ENCODE measurements at places on chromosomes 16 and 17.

- DNase-seq = no peak
Measured at GRCh38 chr17:1096215-1096614, 83.6 kb downstream of the ABR start.

GRCh38 chr17:2532146-2532720 is 20.5 kb upstream of the METTL16 start:
- no peak for DNase-seq

- no peak for DNase-seq
Measured at GRCh38 chr17:73188011-73188410, 4.8 kb upstream of the COG1 start.

GRCh38 chr17:37726248-37726647 is 18.6 kb downstream of the HNF1B start:
- DNase-seq = no peak

GRCh38 chr17:45867171-45867570 is 22.5 kb downstream of the SPPL2C start:
- DNase-seq = no peak

DNA sequence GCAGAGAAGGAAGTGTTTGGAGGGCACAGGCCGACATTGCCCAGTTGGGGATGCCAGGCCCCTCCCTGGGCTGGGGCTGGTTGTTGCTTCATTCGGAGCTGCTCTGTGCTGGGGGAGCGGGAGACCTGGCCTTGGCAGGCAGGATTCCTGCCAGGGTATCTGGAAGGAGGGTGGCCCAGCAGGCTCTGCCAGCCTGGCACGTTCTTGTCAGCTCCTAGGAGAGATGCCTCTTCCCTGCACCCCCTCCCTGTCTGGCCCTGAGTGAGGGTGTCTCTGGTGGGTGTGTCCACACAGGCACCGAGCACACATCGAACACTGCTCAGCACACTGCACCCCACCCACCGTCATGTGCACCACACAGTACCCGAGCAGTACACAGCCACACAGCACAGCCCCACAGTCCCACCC is 35.2 kb downstream of the ARHGAP23 start:
- DNase-seq = no peak

- DNase-seq = no peak
Measured at GRCh38 chr17:42005166-42005565, 12.1 kb downstream of the DNAJC7 start.

DNA sequence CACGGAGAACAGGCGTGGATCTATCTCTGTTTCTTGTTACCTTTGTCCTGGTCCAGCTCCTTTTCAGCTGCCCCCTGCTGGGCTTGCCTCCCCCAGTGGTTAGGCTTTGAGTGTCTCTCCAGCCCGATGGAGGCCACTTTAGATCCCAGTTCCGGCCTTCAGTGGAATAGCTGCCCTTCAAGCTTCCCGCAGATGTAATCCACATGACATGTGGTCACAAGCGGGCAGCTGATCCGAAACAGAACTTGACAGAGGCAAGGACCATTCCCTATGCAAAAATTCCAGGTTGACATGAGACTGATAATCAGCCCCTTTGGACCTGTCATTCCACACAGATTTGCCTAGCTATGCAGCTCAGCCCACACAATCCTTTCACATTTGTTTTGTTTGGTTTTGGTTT is 40.6 kb upstream of the AQP8 start:
- DNase-seq = no peak

GRCh38 chr16:34803683-34804416 is 1344.4 kb downstream of the TP53TG3F start:
- DNase-seq = no peak

GRCh38 chr16:3716831-3717234 is 491 bp downstream of the TRAP1 start:
- peak; percentile 14 for DNase-seq

GRCh38 chr17:81486199-81486810 is 26.3 kb downstream of the ACTG1 start:
- no peak for DNase-seq

GRCh38 chr17:19336938-19337711 is 25.4 kb downstream of the B9D1 start:
- DNase-seq = no peak

GRCh38 chr17:4032738-4033137 is 68.5 kb upstream of the ATP2A3 start:
- DNase-seq = no peak

GRCh38 chr17:78144147-78144719 is 2.0 kb upstream of the C17orf99 start:
- no peak for DNase-seq

- no peak for DNase-seq
Measured at GRCh38 chr17:40291281-40291664, 3.6 kb downstream of the CDC6 start.

GRCh38 chr17:17780922-17781590 is 55.7 kb downstream of the SREBF1 start:
- no peak for DNase-seq

GRCh38 chr16:56807011-56807675 is 57.9 kb upstream of the SLC12A3 start:
- DNase-seq = no peak

GRCh38 chr17:9309216-9309615 is 266.4 kb downstream of the STX8 start:
- no peak for DNase-seq

DNA sequence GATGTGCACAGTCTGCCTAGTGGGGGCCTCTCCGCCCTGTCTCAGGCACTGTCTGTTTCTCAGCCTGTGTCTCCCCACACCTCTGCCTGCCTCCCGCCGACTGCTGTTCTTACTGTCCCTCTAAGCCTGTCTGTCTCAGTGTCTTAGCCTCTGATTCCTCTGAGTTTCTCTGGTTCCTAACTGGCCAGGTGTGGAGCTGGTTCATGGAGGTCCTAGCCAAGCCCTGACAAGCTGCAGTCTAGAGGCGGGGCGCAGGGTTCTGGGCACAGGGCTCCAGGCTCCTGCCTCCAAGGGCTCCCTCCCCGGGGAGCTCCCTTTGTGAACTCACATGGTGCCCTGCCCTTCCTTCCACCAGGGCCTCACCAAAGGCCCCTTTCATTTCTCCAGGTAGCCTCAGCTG is 19.4 kb downstream of the C17orf100 start:
- DNase-seq = no peak

- DNase-seq = no peak
Measured at GRCh38 chr16:75188832-75189477, 18.0 kb downstream of the CTRB2 start.

GRCh38 chr17:68771867-68772515 is 170.8 kb upstream of the FAM20A start:
- DNase-seq = no peak

- DNase-seq = no peak
Measured at GRCh38 chr16:75628351-75628750, 5.3 kb upstream of the ADAT1 start.

GRCh38 chr17:78020717-78021108 is 62.2 kb downstream of the TNRC6C start:
- no peak for DNase-seq

- no peak for DNase-seq
Measured at GRCh38 chr16:85746460-85747215, 4.3 kb downstream of the C16orf74 start.

- no peak for DNase-seq
Measured at GRCh38 chr16:31298958-31299357, 39.2 kb downstream of the ITGAM start.

DNA sequence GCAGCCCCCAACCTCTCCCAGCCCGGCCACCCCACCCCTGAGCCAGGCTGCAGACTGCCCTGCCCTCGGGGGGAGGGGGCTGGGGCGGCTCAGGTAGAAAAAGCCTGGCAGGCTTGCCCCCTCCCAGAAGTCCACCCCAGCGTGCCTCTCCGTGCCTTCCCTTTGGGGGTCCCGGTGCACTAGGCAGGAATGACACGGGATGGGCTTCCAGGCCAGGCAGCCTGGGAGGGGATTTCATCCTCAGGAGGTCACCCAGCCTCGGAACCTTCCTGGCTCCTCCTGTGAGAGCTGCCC is 185.0 kb downstream of the NTN1 start:
- no peak for DNase-seq

DNA sequence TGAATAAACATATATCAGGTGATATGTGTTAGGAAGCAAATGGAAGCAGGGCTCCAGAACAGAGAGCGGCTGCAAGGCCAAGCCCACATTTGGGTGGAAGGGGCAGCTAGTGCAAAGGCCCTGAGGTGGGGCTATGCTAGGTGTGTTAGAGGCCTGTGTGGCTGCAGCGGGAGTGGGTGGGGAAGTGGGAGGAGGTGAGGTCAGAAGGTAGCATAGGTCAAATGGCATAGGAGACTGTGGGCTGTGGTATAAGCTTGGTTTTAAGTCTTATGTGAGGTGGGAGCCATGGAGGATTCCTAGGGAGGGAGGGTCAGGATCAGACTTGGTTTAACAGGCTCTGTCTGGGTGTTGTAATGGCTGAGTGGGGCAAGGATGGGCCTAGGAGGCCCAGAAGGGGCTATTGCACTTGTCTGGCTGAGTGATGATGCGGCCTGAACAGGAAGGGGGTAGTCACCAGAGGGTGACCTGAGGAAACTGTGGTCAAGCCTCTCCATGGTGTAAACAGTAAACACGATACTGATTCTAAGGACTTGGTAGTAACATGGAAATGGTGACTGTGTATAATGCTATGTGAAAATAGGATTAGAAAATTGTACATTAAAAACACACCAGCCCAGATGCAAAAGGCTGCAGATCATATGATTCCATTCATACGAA is 31.1 kb downstream of the RAI1 start:
- no peak for DNase-seq

- DNase-seq = no peak
Measured at GRCh38 chr16:87415441-87415840, 23.3 kb downstream of the MAP1LC3B start.

GRCh38 chr16:28297784-28298510 is 5.6 kb downstream of the SBK1 start:
- DNase-seq = no peak

DNA sequence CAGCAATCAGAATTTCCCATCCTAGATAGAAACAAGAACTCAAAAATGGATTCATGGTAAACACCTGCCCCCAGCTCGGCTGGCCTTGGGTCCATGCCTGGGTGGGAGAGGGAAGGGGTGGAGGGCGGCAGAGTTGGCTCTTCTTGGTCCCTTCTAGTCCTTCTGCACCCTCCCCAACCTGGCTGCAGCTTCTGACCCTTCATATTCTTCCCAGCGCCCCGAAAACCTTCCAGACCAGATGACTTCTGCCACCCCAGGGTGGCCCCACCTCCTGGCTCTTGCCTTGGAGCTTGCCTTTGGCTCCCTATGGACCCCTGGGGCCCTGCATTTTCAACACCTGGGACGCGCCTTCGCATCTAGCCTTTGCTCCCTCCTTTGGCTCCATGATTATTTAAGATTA is 5.4 kb upstream of the GJD3 start:
- no peak for DNase-seq

- no peak for DNase-seq
Measured at GRCh38 chr17:7363311-7363710, 8.4 kb downstream of the TMEM95 start.

GRCh38 chr16:24844101-24845030 is 1.4 kb upstream of the SLC5A11 start:
- DNase-seq = no peak

DNA sequence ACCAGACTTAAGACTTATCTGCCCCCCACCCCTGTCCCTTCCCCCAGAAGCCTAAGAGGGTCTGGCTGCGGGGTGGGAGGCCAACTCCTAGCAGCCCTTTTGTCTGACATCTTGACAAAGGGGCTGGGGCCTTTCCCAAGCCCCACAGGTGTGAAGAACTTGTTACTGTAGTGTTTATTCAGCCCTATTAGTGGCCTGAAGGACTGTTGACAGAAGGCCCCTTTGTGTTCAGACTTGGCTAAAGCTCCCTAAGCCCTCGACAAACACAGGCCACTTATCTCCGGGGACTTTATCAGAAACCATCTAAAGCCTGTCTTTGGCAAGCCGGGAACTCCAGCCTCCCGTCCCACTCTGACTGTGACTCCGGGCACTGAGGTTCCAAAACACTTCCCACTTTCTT is 129.8 kb downstream of the NTN1 start:
- no peak for DNase-seq

- DNase-seq = no peak
Measured at GRCh38 chr17:77810536-77810935, 148.0 kb upstream of the TNRC6C start.

- no peak for DNase-seq
Measured at GRCh38 chr17:44581868-44582267, 24.6 kb downstream of the FZD2 start.

DNA sequence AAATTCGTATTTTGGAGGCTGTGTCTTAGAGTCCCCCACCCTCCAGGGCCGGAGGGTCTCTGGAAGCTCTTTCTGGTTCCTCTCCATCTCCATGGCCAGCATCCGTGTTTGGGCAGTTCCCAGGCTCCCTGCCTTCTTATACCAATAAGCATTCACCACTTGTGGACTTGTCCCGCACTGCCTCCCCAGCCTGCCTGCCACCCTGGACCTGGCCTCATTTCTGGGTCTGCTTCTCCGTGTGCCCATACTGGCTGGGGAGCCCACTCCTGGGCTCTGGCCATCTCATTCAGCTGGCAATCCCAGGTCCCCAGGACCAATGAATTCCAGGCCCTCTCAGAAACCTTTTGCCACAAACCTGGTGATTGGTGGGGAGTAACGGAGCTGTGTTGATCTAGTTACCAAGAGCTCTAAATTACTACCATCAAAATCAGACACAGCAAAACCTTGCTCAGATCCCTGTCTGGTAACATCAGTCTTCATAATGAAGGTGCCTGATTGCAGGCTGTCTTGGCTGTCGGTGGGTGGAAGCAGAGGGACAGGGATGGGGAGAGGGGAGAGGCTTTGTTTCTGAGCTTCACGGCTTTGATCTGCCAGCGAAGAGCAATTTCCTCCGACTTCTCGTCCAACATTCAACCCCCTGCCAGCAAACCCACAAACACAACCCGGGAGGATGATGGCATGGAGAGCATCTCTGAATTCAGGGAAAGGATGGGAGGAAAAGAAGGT is 27.7 kb upstream of the CRHR1 start:
- DNase-seq = no peak

DNA sequence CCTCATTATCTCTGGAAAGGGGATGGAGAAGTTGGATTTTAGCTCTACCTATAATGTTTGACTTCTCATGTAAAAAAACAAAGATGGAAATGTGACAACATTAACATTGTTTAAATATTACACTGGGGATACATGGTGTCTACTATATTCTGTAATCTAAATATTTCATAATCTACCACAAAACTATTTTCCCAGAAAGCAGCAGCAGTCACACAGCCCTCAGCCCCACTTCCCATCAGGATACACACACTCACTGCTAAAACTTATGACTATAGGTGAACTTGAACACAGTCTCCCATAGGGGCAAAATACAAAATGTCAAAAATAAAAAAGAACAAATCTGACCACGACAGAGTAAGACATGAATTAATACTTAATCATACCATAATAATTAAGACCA is 95.7 kb downstream of the KANSL1 start:
- DNase-seq = no peak

GRCh38 chr16:47970291-47970931 is 185.4 kb downstream of the ABCC12 start:
- DNase-seq = no peak

GRCh38 chr17:322006-322780 is 30.4 kb downstream of the RPH3AL start:
- no peak for DNase-seq
